T-helper 9 cell (primary cell): ENCODE measurements at places on chromosomes 7 and 10.

- no peak for DNase-seq
These were observed 12.7 kb upstream of the LARP4B start for GRCh38 chr10:944034-944831.

GRCh38 chr7:133282094-133282493 is 29.2 kb downstream of the EXOC4 start:
- DNase-seq = no peak

GRCh38 chr7:90715067-90715466 is 118.9 kb downstream of the CDK14 start:
- DNase-seq = no peak

DNA sequence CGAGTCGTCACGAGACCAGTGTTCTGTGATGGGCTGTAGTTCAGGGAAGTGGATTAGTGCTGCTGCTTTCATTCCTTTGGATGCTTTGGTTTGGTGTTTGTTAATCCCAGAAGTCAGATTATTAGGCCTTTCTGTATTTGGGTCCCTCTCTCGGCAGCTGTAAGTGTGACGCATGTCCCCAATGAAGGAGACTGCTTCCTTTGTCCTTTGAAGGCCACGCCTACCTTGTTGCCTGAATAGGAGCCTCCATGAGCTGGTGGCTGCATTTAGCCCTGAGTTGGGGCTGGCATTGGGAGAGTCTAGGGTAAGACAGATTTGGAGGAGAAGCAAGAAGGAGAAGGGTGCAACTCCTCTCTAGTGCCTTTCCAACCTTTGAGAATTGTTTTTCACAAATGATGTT is 34.5 kb downstream of the DOCK1 start:
- no peak for DNase-seq

- no peak for DNase-seq
These were observed 5.2 kb upstream of the SEMA3C start for GRCh38 chr7:80924090-80924489.

GRCh38 chr10:86401588-86402282 is 35.1 kb upstream of the GRID1 start:
- no peak for DNase-seq

GRCh38 chr7:45486575-45486974 is 87.6 kb upstream of the ADCY1 start:
- DNase-seq = no peak

GRCh38 chr10:131075218-131075770 is 236.2 kb downstream of the TCERG1L start:
- DNase-seq = no peak

DNA sequence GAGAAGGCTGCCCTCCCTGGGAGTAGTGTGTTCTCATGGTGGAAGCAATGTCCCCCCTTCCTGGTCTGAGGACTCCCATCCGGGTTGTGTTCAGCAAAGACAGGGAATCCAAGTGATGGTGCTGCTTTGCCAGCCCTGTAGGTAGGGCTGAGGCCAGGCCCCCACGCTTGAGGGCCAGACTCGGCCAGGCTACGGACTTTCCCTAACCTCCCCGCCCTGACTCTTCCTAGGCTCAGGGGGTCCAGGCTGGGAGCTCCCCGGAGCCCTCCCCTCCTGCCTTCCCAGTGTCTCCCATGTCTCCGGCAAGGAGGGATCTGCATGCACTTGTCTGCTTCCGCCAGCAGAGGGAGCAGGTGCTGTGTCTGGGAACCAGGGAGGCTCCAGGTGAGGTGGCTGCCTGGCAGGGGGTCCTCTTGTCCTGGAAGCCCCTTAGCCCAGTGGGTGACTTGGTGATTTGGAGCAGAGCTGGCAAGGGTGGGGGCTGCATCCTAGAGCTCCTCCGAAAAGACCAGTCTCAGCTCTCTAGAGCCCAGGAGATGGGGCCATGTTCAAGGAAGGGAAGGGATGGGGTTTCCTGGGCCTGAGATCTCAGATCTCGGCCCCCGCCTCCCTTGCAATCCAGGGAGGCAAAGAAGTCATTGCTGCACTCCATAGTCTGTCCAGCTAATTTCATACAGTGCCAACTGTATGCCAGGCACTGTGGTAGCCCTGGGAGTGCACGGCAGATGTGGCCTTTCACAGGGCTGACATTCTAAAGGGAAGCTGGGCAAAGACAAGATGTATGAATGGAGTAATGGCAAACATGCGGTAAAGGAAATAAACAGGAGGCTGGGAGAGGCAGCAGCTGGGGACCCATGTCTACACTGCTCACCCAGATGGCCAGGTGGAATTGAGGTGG is 20.3 kb upstream of the SFRP5 start:
- DNase-seq = peak; percentile 70
